Muscle of leg (tissue), 16 donors: ENCODE measurements at places on chromosomes 13 and 19. TPM values are rescaled to one million over a fixed set of nuclear protein-coding genes. Genes with fewer than 3 reads are reported as not detected.

FCER2 gene
- 0.44 TPM for total RNA-seq

C19orf73 gene
- 0.35 TPM for total RNA-seq

SRRM5 gene
- 0.18 TPM for total RNA-seq

ATP8A2 gene
- 0.89 TPM for total RNA-seq

ZNF813 gene
- 3.9 TPM for total RNA-seq

LGALS4 gene
- total RNA-seq, result 0.89 TPM

TMEM238 gene
- total RNA-seq, result 0.18 TPM

TMC4 gene
- total RNA-seq, result 1.5 TPM

NLRP11 gene
- not detected for total RNA-seq

C19orf85 gene
- not detected for total RNA-seq

ZNF814 gene
- total RNA-seq, result 10.8 TPM

ATP4B gene
- total RNA-seq, result not detected

KLHL26 gene
- total RNA-seq, result 2.0 TPM

PIH1D1 gene
- 53.6 TPM for total RNA-seq

FAM124A gene
- total RNA-seq, result 2.0 TPM

SACS gene
- total RNA-seq, result 76.8 TPM

TJP3 gene
- 0.04 TPM for total RNA-seq

USP12 gene
- total RNA-seq, result 17.6 TPM

SWSAP1 gene
- total RNA-seq, result 1.3 TPM

ZNF443 gene
- 5.4 TPM for total RNA-seq

C19orf44 gene
- 2.8 TPM for total RNA-seq

CYP4F8 gene
- total RNA-seq, result not detected

LILRA2 gene
- 0.53 TPM for total RNA-seq

ZNF442 gene
- 4.7 TPM for total RNA-seq

TNNI3 gene
- 0.80 TPM for total RNA-seq

FOXO1 gene
- 11.3 TPM for total RNA-seq
